ENCODE measurements at places on chromosomes 2 and 18.

DNA sequence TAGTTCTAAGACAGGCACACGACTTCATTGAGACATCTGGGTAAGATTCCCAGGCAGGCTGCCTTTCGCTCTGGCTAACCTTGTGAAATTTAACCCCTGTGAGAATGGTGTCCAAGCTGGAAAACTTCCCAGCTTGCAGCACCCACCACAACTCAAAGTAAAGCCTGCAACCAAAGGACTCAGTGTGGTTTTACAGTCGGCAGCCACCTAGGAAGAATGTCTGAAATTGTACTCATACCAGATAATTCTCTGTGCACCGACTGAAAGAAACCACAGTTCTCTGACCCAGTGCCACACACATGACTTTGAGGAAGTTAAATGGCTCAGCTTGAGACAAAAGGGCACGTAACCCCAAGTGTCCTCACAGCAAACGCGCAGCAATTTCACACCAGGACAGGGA is 125.7 kb downstream of the RBMS1 start:
- no peak overlapping the region for H3K27ac ChIP-seq
- no peak overlapping the region for H3K4me3 ChIP-seq
- peaks cover 8% of the 10 kb centered on the region for H3K4me1 ChIP-seq
- DNase-seq, result no peak
- H3K27me3 ChIP-seq, result no peaks in the 10 kb centered on the region

- no peak overlapping the region for H3K4me3 ChIP-seq
- no peaks in the 10 kb centered on the region for H3K27me3 ChIP-seq
- no peaks in the 10 kb centered on the region for H3K4me1 ChIP-seq
- H3K36me3 ChIP-seq, result no peaks in the 10 kb centered on the region
- no peak for DNase-seq
Observed at GRCh38 chr18:31876707-31877106, 66.2 kb downstream of the TRAPPC8 start.

DNA sequence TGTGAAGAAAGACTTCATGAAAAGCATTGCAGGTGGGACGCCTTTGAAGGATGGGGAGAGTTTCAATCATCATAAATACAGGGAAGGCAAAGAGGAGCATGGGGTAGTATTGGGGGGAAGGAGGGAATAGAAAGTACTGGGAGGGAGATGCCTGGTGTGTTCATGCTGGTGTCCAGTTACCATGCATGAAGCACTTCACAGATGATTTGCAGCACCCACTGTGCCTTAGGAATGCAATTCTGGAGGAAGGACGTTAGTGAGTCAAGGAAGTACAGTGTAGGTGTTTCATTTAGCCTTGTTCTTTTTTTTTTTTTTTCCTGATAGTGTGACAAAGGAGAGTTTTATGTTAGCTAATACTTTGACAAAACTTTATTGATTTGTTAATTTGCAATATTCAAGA is 36.8 kb downstream of the ADAM23 start:
- DNase-seq, result no peak
- peaks cover 2% of the 10 kb centered on the region for H3K27me3 ChIP-seq
- no peak overlapping the region for H3K4me3 ChIP-seq
- H3K36me3 ChIP-seq, result no peaks in the 10 kb centered on the region

- DNase-seq, result no peak
- no peak overlapping the region for H3K4me3 ChIP-seq
- H3K4me1 ChIP-seq, result no peaks in the 10 kb centered on the region
- no peaks in the 10 kb centered on the region for H3K27me3 ChIP-seq
- H3K27ac ChIP-seq, result no peak overlapping the region
- H3K36me3 ChIP-seq, result no peaks in the 10 kb centered on the region
Observed at GRCh38 chr2:12211326-12212175, 465.1 kb downstream of the LPIN1 start.

DNA sequence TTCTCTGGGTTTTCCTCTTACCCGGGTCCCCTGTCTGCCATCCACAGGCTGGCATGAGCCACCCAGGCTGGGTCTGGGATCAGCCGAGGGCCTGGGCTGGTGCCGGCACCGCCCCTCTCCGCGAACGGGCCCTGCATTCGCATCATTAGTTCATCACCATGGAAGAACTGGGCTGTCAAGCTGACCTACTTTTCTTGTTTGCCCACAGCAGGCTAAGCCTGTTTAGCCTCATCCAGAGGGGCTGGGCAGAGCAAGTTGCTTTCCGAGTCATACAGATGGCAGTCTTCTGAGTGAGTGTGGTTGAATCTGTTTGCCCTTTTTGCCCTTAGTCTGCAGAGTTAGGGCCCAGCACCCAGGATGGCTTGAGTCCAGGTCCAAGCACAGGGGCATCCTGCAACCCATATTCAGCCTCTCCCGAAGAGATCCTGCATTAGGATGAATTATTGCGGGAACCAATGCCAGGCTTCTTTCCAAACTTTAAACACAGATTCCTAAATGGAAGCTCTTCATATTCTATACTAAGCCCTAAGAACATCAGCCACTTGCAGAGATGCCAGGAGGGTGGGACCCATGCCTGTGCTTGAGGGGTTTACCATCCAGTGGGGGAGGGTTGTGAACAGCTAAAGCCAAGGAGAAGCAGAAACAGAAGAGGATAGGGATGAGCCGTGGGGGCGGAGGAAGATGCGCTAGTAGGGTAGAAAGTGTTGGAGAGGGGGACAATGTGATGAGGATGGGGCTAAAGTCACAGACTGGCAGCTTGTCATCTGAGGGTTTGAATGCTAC is 68.0 kb downstream of the NPAS2 start:
- no peaks in the 10 kb centered on the region for H3K27me3 ChIP-seq
- peaks cover 4% of the 10 kb centered on the region for H3K4me1 ChIP-seq
- no peak for DNase-seq
- H3K36me3 ChIP-seq, result no peaks in the 10 kb centered on the region
- H3K27ac ChIP-seq, result no peak overlapping the region

- no peaks in the 10 kb centered on the region for H3K36me3 ChIP-seq
- no peak for DNase-seq
- no peak overlapping the region for H3K4me3 ChIP-seq
- H3K27me3 ChIP-seq, result no peaks in the 10 kb centered on the region
- peaks cover 3% of the 10 kb centered on the region for H3K4me1 ChIP-seq
Observed at GRCh38 chr2:85505551-85506238, 33.3 kb upstream of the MAT2A start.

- no peaks in the 10 kb centered on the region for H3K4me1 ChIP-seq
- no peaks in the 10 kb centered on the region for H3K36me3 ChIP-seq
- no peak overlapping the region for H3K27ac ChIP-seq
Observed at GRCh38 chr18:33115917-33116316, 324.6 kb downstream of the CCDC178 start.

DNA sequence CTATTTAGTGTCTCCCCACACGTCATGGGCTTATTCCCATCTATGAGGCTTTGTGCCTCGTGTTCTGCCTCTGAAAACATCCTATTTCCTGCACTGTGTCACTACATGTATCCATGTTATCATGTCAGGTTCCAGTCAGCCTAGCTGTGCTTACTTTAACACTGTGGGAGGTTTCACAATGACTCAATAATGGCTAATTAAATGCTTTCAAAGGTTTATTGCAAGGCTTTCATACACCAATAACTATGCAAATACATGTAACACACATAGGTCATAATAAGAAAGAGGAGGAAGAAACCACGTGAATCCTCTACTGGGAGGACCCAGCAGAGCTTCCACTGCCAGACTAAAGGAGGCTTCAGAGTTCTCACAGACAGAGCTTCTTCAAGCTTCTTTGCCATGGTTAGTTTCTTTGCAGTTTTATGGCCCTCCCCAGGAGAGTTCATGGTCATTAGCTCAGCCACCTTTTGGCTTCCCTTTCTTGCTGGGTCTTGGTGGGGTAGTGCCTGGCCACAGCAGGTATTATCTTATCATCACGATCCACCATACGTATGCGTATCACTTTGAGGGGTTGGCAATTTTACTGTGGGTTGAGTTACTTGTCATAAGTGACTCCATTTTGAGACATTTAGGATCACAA is 5.1 kb upstream of the COLEC12 start:
- no peak overlapping the region for H3K27ac ChIP-seq
- no peak for DNase-seq
- H3K4me3 ChIP-seq, result no peak overlapping the region
- no peaks in the 10 kb centered on the region for H3K27me3 ChIP-seq

- DNase-seq, result no peak
- H3K4me1 ChIP-seq, result no peaks in the 10 kb centered on the region
- peaks cover 13% of the 10 kb centered on the region for H3K36me3 ChIP-seq
- H3K27ac ChIP-seq, result no peak overlapping the region
- no peak overlapping the region for H3K4me3 ChIP-seq
Observed at GRCh38 chr2:128134573-128134972, 43.6 kb downstream of the UGGT1 start.

GRCh38 chr2:17628349-17629261 is 88.1 kb downstream of the VSNL1 start:
- no peak overlapping the region for H3K4me3 ChIP-seq
- no peak overlapping the region for H3K27ac ChIP-seq
- no peaks in the 10 kb centered on the region for H3K27me3 ChIP-seq
- H3K4me1 ChIP-seq, result no peaks in the 10 kb centered on the region
- no peaks in the 10 kb centered on the region for H3K36me3 ChIP-seq

GRCh38 chr2:38187541-38188011 is 111.6 kb upstream of the CYP1B1 start:
- peak; percentile 88 for DNase-seq
- H3K27me3 ChIP-seq, result no peaks in the 10 kb centered on the region
- H3K36me3 ChIP-seq, result no peaks in the 10 kb centered on the region
- no peak overlapping the region for H3K27ac ChIP-seq

- no peaks in the 10 kb centered on the region for H3K36me3 ChIP-seq
- no peak overlapping the region for H3K4me3 ChIP-seq
- no peaks in the 10 kb centered on the region for H3K4me1 ChIP-seq
- no peak for DNase-seq
Observed at GRCh38 chr2:189083106-189083505, 96.5 kb downstream of the COL5A2 start.

GRCh38 chr2:212692466-212692865 is 153.9 kb upstream of the ERBB4 start:
- no peaks in the 10 kb centered on the region for H3K4me1 ChIP-seq
- no peaks in the 10 kb centered on the region for H3K27me3 ChIP-seq
- H3K36me3 ChIP-seq, result no peaks in the 10 kb centered on the region
- no peak overlapping the region for H3K27ac ChIP-seq
- no peak overlapping the region for H3K4me3 ChIP-seq
- DNase-seq, result no peak

DNA sequence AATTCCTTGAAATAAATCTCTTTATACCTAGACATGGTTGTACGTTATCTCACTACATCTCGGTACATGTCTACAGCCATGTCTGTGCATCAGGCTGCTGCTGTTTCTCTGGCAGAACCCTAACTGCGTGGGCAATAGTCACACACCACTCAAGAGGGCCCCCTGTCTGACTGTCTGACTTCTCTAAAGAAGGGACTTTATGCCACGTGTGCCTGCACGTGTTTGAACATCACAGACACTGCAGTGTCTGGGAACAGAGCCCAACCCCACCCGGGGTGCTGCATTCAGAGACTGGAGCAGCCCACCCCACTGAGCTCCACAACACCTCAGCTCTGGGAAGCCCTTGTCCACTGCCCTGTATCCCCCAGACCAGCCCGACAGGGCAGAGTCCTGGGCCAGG is 55.0 kb downstream of the KIF1A start:
- H3K36me3 ChIP-seq, result no peaks in the 10 kb centered on the region
- H3K27me3 ChIP-seq, result no peaks in the 10 kb centered on the region
- H3K4me1 ChIP-seq, result no peaks in the 10 kb centered on the region
- no peak overlapping the region for H3K4me3 ChIP-seq
- no peak for DNase-seq
- H3K27ac ChIP-seq, result no peak overlapping the region

DNA sequence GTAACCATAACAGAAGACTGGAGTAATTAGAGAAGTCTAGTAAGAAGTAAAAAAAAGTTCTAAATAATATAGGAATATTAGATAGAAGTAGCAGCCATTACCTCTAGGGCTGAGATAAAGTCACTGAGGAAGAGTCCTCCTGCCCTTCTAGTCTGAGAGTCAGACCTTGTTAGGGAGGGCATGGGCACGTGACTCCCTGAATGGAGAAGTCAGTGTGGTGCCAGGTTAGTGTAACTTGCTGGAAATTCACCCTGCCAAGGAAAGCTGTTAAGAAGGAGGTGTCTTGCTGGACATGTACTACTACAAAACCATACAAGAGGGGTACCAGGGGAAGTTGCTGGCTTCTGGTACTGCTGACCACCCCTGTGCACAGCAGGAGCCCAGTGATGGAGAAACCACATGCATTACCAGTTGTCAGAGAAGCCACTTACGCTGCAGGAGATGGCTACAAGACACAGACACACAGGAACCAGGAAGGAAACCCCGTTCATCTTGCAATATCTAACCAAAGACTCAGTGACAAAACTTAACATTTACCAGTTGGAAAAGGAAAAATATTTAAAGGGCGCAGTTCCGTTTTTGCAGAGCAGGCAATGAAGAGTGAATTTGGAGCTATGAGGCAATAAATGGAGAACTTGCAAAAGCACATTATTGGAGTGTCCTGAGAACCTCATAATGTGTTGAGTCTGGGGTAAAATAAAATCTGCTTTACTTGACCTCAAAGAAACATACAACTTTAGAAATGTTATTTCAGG is 77.2 kb upstream of the TLK1 start:
- no peak for DNase-seq
- H3K4me1 ChIP-seq, result no peaks in the 10 kb centered on the region
- H3K27ac ChIP-seq, result no peak overlapping the region
- no peak overlapping the region for H3K4me3 ChIP-seq

GRCh38 chr2:9654452-9655100 is 23.8 kb upstream of the YWHAQ start:
- no peaks in the 10 kb centered on the region for H3K36me3 ChIP-seq
- no peak overlapping the region for H3K27ac ChIP-seq
- H3K27me3 ChIP-seq, result no peaks in the 10 kb centered on the region
- no peak overlapping the region for H3K4me3 ChIP-seq
- H3K4me1 ChIP-seq, result no peaks in the 10 kb centered on the region

DNA sequence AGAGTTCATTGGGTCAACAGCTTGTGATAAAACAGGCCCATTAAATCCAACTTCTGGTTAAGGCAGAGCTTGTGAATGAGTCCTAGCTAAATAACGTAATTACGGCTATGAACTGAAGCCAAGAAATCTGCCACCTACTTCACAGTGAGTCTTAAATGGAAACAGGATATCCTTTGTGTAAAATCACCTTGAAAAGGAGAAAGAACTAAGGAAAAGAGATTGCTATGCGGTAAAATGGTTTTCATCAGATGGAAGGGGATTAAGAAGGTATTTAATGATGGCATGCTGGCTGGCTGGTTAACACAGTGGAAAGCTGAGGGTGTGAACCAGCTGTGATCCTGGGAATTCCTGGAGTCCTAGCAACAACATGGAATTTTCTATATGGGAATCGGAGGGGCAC is 156.6 kb downstream of the DOK6 start:
- H3K4me1 ChIP-seq, result no peaks in the 10 kb centered on the region
- no peak overlapping the region for H3K4me3 ChIP-seq
- no peaks in the 10 kb centered on the region for H3K27me3 ChIP-seq
- no peak overlapping the region for H3K27ac ChIP-seq

GRCh38 chr2:6913415-6914157 is 3.6 kb upstream of the RNF144A start:
- H3K27ac ChIP-seq, result no peak overlapping the region
- H3K27me3 ChIP-seq, result no peaks in the 10 kb centered on the region
- H3K36me3 ChIP-seq, result no peaks in the 10 kb centered on the region
- H3K4me3 ChIP-seq, result no peak overlapping the region
- no peaks in the 10 kb centered on the region for H3K4me1 ChIP-seq
- DNase-seq, result no peak

- H3K4me1 ChIP-seq, result no peaks in the 10 kb centered on the region
- DNase-seq, result no peak
- H3K4me3 ChIP-seq, result no peak overlapping the region
- H3K27ac ChIP-seq, result no peak overlapping the region
Observed at GRCh38 chr2:8496079-8496478, 185.8 kb upstream of the ID2 start.

All from aorta (tissue), 5 donors.